RKO (cell line): ENCODE measurements at places on chromosomes 11 and 22.

DNA sequence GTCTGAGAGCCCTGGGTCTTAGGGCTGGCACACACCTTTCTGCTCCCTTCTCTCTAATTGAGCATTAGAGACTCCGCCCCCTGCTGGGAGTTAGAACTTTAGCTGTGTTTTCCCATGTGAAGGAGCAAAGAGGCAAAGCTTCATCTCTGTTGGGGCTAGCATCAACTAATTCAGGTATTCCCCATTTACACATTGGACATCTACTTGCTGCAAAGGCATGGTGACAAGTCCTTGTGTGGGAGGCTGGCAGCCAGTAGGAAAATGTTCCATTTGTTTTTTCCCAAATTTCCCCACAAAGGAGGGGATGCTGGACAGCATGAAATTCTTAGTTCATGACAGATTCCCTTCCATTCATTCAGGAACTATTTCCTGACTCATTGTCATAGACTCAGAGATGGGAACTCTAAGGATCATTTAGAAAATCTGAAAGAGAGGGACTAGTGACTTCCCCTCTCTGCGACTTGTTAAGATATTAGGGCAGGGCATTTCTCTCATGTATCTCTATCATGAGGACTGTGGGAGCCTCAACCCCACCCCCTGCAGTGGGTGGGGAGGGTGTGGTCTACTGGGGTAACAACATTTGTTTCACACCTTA lies 3.6 kb downstream of the CD44 start:
- peak; percentile 91 for DNase-seq

GRCh38 chr11:120337355-120338106 lies 1.3 kb downstream of the ARHGEF12 start:
- peak; percentile 82 for DNase-seq

GRCh38 chr22:38056969-38057891 lies at the start of gene PICK1:
Gene PICK1, plus strand, starts transcription at chr22:38057404. Its CDS starts 406 bp downstream, at chr22:38057810.
- DNase-seq = peak; percentile 77

- no peak for DNase-seq
Measured at GRCh38 chr11:120651396-120651795, 139.8 kb downstream of the GRIK4 start.
